ENCODE measurements at places on chromosomes 1 and 21.

DNA sequence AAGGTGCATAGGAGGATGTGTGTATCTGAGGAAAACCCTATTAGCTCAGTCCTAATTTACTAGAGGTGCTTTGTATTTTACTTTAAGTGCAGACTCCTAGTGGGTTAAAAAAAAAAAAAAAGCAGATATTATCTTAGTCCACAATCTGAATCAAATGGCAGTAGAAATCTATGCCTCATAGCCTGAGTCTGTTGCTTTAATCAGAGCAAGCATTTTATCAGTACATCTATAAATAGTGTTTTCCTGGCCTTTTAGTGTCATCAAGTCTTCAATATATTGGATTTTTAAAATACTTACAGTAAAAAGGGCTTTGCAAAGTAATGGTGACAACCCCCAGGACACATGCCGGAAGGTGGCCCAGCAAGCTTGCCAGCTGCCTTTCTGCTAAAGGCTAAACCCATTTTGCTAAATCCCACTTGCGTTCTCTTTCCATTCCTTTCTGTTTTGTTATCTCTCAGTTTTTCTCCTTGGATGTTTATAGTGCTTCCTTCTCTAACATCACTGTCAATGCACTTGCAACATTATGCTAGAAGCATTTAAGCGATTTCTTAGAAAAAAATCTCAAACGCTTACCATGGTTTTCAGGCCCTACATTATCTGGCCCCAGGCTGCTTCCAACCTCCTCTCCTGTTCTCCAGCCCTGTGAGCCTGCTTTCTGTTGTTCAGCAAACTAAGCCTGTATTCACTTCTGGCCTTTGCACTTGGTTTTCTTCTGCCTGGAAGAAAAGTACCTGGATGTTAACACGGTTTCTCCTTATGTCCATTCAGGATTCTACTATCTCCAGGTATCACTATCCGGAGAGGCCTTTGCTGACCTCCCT lies 206.3 kb downstream of the PDE4B start:
- no peak for DNase-seq

- no peak for DNase-seq
Observed at GRCh38 chr21:44295646-44296045, 4.2 kb upstream of the PFKL start.

GRCh38 chr1:89959719-89960118 lies 35.2 kb upstream of the ZNF326 start:
- no peak for DNase-seq

- no peak for DNase-seq
Observed at GRCh38 chr1:27011976-27012563, 580 bp downstream of the TENT5B start.

DNA sequence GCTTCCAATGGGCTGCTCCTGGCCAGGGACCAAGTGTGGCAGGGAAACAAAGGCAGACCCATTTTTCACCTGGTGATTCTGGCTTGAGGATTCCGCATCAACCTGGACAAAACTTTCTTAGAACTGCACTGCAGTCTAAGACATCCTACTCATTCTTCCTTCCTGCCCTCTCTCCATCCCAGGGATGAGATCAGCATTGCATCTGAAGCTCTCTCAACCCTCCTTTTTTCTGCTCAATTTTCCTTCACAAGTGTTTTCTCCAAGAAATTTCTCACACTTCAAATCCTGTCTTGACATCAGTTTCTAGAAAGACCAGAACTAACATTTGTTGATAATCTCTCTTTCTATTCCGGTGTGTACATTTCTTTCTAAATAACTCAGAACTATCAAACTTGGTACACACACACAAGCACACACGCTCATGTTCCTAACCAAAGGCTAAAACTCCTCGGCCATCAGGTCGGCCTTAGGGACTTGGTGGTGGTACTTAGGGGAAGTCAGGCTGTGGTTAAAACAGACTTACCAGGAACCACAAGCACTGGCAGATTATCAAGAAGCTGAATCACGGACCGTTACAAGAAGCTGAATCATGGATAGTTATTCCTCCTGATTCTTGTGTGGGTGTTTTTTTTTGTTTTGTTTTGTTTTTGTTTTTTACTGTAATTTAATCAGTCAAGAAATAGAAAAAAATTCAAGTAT lies 21.0 kb upstream of the CXADR start:
- no peak for DNase-seq

DNA sequence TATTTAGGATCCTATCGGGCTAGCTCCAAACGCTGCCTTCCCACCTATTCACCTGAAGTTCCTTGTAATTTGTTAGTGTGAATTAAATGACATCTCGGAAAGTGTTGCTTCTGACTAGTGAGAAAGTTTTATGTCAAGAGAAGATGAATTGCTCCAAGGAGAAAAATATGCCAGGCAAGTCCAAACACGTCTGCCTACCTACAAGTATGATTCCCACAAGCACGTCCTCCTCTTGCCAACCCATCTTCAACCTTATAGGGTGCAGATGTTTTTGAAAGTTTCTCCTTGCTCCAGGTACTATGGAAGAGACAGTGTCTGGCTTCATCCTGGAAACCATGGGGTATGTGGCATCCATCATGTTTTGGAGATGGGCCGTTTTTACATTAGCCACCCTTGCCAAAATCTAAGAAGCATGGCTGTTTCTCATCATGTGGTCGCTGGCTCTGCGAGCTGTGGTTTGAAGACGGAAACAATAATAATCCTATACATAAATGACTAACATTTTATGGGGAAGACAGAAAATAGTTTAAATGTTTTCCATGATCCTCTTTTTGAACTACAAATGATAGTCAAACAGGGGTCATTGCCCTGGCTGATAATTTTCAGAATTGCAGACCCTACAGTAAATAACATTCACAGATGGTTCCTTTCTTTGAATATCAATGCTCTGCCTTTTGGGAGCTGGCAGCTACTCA lies 505.8 kb downstream of the SMYD3 start:
- DNase-seq = no peak

DNA sequence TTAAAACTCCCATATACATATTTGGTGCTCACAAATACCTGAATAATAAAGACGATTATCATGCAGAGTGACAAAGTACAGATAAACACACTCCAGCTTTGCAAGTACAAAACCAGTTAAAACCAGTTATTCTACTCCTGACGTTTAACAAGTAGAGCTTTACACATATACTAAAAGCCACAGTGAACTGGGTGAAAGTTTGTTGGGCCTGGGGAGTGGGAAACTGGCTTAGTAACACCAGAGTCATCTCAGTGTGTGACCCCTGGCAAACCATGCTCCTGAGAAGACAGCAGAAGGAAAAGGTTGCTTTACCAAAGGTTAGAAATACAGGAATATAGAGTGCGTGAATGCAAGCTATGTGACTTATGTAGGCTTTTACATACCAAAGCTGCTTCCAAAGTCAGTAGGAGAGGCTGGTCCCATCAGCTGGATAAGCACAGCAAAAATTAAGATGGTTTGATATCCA lies 148.1 kb downstream of the NRIP1 start:
- DNase-seq = no peak

DNA sequence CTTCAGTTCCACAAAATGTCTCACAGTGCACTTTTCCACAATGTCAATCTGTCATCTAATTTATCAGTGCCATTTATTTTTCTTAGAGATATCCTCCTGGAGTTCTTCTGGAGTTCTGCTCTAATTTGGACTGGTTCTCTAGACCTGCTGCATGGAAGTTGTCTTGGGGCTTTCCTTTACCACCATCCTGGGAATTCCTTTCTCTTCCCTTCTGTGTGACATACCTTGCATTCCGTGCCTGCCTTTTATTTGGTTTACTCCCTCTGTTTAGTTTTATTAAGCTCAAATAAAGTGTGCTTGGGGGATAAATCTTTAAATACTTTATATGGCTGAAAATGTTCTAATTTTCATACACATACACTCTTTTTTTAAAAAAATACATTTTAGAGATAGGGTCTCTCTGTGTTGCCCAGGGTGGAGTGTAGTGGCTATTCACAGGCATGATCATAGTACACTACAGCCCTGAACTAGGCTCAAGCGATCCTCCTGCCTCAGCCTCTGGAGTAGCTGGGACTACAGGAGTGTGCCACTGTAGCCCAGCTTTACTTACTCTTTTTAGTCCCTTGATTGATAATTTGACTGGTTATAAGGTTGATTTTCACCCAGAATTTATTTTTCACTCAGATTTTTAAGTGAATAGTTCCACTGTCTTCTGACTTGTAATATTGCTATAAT lies 14.4 kb downstream of the MTF2 start:
- DNase-seq = no peak

DNA sequence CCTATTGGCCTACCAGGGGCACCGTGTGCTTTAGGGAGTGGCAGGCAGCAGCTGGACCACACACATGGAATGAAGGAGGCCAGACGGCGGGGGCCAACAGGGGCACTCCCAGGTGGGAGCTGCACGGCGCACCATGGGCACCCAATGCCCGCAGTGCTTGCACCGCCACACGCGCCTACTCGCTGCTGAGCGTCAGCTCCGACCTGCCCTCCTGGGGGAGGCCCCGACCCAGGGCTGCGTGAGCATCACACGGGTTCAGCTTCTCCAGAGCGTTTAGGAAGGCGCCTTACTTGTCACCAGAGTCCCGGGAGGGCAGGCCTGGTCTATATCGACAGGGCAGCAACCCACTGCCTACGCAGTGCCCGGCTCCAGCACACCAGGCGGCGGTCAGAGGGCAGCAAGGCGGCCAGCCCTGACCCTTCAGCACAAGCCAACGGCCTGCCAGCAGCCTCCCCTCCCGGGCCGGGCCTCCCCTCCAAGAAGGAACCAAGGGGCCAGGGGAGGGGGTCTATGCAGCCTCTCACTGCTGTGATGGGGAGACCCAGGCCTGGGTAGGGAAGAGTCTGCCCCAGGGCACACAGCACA lies 64.9 kb downstream of the ARHGEF16 start:
- DNase-seq = no peak

DNA sequence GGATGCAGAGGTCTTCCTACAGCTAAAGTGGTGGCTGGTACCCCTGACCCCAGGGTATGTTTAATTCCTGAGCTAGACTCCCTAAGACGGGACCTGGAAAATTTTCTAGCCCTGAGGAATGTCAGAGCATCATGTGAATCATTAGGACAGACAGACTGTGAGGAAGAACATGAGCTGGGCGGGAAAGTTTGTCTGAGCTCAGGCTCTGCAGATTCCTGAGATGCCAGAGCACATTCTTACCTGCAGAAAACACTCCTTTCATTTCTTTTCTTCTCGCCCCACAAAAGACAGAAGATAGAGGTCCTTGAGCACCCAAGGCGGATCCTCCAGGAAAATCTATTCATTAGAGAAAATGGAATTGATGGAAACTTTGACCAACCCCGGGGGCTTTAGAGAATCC lies 6.5 kb downstream of the CAPN2 start:
- DNase-seq = no peak

- no peak for DNase-seq
Observed at GRCh38 chr1:14946684-14947238, 206.8 kb upstream of the TMEM51 start.

- DNase-seq = no peak
Observed at GRCh38 chr21:38721958-38722357, 83.8 kb upstream of the ETS2 start.

DNA sequence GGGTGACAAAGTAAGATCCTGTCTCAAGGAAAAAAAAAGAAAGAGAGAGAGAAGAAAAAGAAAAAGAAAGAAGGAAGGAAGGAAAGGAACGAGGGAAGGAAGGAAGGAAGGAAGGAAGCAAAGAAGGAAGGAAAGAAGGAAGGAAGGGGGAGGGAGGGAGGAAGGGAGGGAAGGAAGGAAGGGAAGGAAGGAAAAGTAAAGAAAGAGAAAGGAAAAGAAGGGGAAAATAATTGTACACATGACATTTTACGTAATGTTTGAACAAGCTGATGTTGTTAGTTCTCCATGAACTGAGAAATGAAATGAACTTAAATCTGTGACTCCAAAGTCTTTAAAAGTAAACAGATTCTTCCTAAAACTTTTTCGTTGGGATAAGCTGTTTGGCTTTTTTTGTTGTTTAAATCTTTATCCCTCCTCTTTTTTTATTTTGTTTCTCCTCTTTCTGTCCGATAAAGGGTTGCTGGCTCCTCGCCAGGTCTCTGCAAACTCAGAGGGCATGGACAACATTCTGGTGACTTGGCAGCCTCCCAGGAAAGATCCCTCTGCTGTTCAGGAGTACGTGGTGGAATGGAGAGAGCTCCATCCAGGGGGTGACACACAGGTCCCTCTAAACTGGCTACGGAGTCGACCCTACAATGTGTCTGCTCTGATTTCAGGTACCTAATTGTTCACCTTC lies 59.8 kb downstream of the IL12RB2 start:
- DNase-seq = peak; percentile 72

GRCh38 chr1:87926131-87926830 lies 597.6 kb downstream of the LMO4 start:
- DNase-seq = no peak

DNA sequence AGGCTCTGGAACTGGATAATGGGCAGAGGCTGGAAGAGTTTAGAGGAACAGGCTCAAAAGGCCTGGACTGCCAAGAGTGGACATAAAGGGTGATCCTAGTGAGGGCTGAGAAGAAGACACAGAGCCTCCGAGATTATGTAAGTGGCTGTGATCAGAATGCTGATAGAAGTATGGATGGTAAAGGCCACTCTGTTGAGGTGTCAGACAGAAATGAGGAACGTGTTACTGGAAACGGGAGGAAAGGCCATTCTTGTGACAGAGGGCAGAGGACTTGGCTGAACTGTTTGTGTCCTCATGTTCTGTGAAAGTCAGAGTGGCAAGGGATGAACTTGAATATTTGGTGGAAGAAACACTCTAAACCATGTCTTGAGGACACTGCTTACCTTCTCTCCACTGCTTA lies 6.7 kb upstream of the ABCG1 start:
- no peak for DNase-seq

GRCh38 chr1:226581650-226582330 lies 33.2 kb downstream of the STUM start:
- no peak for DNase-seq

DNA sequence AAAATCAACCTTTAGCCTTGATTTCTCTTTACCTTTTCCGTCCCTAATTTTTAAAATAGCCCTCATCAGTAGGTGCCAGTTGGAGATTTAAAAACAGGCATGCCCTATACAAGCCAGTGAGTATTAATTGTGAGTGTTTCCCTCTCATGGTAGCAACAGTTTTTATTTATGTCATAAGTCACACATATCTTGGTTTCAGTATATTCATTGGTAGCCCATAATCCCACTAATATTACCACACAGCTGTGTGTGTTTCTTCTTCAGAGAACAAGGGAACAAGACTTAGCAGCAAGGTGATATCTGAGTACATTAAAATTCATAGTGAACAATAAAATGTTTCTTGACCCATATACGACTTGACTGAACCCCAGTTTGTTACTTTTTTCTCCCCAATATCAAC lies 68.6 kb upstream of the HSPA13 start:
- no peak for DNase-seq

DNA sequence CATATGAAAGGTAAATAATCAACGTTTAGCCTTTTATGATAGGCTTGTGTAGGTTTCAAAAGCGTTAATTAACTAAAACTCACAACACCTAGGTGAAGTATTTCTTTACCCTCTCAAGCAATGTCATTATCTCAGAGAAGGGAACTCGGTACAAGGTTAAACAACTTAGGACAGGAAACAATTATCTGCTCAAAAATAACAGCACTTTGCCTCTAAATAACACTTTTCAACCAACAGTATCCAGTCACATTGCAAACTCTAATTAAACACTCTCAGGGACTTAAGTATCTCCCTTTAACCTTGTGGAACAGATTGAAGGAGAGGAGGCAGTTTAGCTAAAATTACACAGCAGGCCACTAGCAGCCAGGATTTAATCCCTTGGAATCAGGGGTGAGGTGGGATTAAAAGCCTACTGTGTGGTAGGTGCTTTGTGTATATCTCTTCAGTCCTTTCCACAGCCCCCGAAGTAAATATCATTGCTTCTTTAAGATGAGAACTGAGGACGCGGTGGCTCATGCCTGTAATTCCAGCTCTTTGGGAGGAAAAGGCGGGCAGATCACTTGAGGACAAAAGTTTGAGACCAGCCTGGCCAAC lies 5.2 kb upstream of the AKNAD1 start:
- DNase-seq = no peak

GRCh38 chr1:188872376-188872775 lies 1605.3 kb downstream of the BRINP3 start:
- no peak for DNase-seq
